ENCODE measurements at places on chromosomes 4 and X.
A peak's percentile ranks its signal among the peaks of the same experiment; 100 is the strongest.

GRCh38 chr4:137707102-137707620 is 174.9 kb upstream of the PCDH18 start:
- no peaks in the 10 kb centered on the region for H3K36me3 ChIP-seq
- DNase-seq = no peak
- no peak overlapping the region for H3K27ac ChIP-seq
- H3K4me1 ChIP-seq = no peaks in the 10 kb centered on the region

GRCh38 chrX:68146054-68146453 is 287.2 kb downstream of the OPHN1 start:
- H3K27me3 ChIP-seq = no peaks in the 10 kb centered on the region
- no peak for DNase-seq
- H3K36me3 ChIP-seq = no peaks in the 10 kb centered on the region
- H3K4me1 ChIP-seq = peaks cover 6% of the 10 kb centered on the region
- no peak overlapping the region for H3K4me3 ChIP-seq

GRCh38 chr4:186201535-186202230 is 10.3 kb downstream of the CYP4V2 start:
- no peaks in the 10 kb centered on the region for H3K27me3 ChIP-seq
- DNase-seq = peak; percentile 29
- H3K4me3 ChIP-seq = no peak overlapping the region
- H3K27ac ChIP-seq = no peak overlapping the region
- H3K4me1 ChIP-seq = peaks cover 8% of the 10 kb centered on the region
- peaks cover 6% of the 10 kb centered on the region for H3K36me3 ChIP-seq

DNA sequence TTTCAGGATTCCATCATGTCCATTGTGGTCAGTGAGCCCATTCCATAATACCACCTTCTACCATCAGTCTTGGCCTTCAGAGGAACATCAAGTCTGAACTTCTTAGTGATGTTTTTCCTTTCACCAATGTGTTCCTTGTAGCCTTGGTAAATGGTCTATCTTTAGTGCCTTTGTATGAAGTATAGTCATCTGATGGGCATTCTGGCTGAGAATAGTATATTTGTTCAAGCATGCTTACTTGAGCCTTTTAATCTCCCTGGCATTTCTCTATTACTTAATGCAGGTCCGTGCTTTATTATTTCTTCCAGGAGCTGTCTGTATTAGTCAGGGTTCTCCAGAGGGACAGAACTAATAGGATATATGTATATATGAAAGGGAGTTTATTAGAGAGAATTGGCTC is 99.7 kb downstream of the TLL1 start:
- H3K36me3 ChIP-seq = no peaks in the 10 kb centered on the region
- H3K27me3 ChIP-seq = no peaks in the 10 kb centered on the region
- no peak overlapping the region for H3K27ac ChIP-seq
- no peak overlapping the region for H3K4me3 ChIP-seq
- DNase-seq = no peak

- H3K4me1 ChIP-seq = no peaks in the 10 kb centered on the region
- no peaks in the 10 kb centered on the region for H3K36me3 ChIP-seq
- no peak overlapping the region for H3K4me3 ChIP-seq
- peaks cover 13% of the 10 kb centered on the region for H3K27me3 ChIP-seq
- no peak for DNase-seq
These were observed 780 bp downstream of the SLC6A8 start for GRCh38 chrX:153688506-153688905.

DNA sequence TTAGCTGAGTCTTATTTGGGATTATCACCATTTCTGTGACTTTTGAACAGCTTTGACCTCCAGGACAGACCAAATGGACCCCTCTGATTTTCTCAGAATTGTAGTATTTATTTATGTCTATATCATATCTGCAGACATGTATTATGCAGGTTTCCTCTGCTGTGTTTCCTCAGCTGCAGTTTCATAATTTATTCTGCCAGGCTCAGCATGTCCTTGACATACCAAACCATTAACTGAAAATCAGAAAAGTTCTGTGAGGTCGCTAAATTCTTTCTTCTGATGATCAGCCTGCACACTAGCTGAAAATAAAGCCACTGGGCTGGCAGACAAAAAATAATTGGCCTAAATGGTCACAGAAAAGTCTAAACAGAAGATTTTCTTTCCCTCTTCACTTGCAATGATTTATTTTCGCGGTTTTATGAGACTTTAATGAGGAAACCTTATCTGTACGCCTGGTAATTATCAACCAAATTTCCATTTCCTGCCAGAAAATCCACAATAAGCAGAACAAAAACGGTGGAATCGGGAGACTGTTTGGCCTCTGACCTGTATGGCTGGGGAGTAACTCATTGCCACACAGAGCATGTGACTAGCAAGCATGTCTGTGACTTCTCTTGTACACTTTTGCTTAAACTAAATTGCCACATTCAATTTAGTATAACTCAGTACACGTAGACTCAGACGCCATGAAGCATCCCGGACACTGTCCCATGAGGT is 150.9 kb downstream of the ENPP6 start:
- peaks cover 3% of the 10 kb centered on the region for H3K27me3 ChIP-seq
- no peak overlapping the region for H3K27ac ChIP-seq
- no peak overlapping the region for H3K4me3 ChIP-seq
- no peaks in the 10 kb centered on the region for H3K36me3 ChIP-seq

DNA sequence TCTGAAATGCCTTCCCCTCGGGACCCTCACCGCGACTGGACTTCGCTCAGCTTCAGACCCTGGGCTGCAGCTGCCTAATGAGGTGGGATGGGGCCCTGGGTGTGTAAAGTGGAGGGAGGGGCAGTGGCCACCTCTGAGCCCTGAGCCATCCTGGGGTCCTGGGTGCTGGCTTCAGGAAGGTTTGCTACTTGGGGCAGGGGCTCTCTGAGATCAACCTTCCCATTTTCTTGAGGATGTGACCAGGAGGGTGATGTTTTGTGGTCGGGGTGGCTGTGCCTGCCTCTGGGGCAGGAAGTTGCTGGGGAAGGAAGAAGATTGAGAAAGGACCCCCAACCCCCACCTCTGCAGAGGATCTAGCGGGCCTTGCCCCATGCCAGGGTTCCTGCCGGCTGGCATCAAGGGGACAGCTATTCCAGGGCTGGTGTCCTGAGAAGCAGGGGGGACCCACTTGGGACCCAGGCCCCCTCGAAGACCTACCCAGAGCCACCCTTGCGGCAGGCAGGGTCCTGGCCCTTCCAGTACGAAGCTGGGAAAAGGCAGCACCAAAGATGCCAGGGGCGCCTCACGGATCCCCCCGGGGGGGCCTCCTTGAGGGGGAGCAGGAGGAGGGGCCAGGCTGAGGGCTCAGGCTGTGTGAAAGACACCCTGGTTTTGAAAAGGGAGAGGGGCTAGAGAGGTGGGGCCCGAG is 6.5 kb downstream of the SH3BP2 start:
- H3K4me1 ChIP-seq = peaks cover 36% of the 10 kb centered on the region
- peak overlapping the region; percentile 90 for H3K4me3 ChIP-seq
- DNase-seq = no peak

DNA sequence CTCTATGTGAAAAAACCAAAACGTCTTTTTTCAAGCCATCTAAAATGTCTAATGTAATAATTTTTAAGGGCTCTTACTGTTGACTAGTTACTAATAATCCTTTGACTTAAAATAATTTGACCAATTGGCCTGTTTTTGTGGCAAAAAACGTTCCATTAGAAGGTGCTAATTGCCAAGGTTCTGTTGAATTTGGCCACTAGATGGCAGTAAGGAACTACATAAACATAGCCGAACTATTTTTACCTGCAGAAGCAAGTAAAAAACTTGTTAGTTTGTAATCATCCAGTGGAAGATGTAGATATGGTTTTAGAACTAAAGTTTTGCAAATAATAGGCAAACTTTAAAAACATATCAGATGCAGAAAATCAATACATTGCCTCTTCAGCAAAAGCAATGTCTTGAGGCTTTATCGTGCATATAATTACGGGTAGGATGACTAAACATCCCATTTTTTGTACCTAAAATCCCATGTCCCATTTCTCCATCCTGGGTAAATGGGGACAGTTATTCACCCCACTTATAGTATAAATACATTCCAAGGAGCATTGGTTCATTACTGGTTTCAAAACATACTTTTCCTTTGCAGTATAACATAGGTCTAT is 57.6 kb downstream of the PROM1 start:
- H3K36me3 ChIP-seq = no peaks in the 10 kb centered on the region
- no peak for DNase-seq
- H3K27me3 ChIP-seq = peaks cover 10% of the 10 kb centered on the region
- H3K4me1 ChIP-seq = peaks cover 2% of the 10 kb centered on the region
- H3K4me3 ChIP-seq = no peak overlapping the region
- H3K27ac ChIP-seq = no peak overlapping the region

DNA sequence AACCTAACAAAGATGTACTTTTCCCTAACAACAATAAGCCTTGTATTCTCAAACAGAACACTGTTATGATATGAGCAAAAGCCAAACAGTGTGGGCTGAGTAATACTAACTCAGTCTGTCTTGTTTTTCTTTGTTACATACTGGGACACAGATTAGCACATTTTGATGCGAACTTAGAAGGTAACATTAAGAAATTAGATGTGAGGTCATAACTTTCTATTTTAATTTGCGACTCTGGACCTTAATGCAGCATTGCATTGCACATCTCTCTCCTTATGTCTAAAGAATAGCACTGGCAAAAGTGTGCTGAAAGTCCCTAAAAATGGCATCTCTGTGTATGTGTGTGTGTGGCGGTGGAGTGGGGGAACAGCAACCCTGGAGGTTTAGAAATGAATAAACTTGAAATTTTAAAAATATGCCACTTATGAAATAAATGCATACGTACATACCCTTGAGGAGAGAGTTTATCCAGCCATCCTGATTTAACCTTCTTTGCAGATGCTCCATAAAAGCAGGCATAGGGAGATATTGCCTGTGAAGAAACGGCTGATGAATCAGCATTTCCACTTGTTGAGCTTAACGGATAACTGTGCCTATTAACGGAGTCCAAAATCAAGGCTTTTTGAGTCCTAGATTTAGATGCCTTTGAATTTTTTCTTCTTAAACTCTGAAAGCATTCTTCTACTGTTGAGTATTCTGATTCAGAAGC is 34.2 kb downstream of the ARAP2 start:
- DNase-seq = no peak
- peak overlapping the region; percentile 39 for H3K4me3 ChIP-seq
- peaks cover 51% of the 10 kb centered on the region for H3K36me3 ChIP-seq
- H3K4me1 ChIP-seq = peaks cover 37% of the 10 kb centered on the region

DNA sequence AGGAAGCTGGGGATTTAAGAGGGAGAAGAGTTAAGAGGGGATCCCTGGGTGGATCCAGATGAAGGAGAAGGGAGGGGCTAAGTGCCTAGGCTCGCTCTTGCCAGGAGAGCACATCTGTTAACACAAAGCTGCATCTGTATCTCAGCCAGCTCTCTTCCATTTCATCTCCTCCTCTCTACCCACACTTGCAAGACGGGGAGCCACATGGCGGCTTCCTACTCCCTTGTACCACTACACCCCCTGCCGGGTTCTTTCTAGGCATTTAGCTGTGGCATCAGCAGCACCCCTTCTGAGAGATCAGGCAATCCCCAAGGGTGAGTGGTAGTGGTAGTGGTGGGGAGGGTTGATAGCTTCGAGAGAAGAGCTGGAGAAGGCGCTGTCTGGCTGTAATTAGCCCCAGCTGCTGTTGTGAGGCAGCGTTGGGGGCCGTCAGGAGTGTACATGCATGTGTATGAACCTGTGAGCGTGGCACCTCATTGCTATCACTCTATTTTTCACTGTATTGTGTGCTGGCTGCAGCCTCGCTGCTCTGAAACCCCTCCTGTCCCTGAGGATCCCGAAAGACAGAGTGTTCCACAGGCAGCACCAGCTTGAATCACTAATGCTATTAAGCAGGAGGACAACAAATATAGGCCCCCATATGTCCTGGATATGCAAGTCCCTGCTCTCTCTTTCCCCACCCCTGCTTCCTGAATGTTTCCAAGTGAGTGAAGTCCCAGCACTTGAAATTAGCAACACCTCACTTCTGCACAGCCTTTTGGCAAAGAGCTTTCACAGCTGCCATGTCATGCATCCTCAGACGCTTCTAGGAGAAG is 73.7 kb downstream of the RTL9 start:
- H3K27me3 ChIP-seq = peaks cover 4% of the 10 kb centered on the region
- no peaks in the 10 kb centered on the region for H3K4me1 ChIP-seq
- H3K4me3 ChIP-seq = no peak overlapping the region
- H3K27ac ChIP-seq = no peak overlapping the region
- DNase-seq = no peak

- peaks cover 10% of the 10 kb centered on the region for H3K27me3 ChIP-seq
- no peak for DNase-seq
- peaks cover 2% of the 10 kb centered on the region for H3K4me1 ChIP-seq
- H3K27ac ChIP-seq = no peak overlapping the region
- H3K36me3 ChIP-seq = no peaks in the 10 kb centered on the region
- H3K4me3 ChIP-seq = no peak overlapping the region
These were observed 60.4 kb downstream of the SHROOM2 start for GRCh38 chrX:9846631-9847030.

DNA sequence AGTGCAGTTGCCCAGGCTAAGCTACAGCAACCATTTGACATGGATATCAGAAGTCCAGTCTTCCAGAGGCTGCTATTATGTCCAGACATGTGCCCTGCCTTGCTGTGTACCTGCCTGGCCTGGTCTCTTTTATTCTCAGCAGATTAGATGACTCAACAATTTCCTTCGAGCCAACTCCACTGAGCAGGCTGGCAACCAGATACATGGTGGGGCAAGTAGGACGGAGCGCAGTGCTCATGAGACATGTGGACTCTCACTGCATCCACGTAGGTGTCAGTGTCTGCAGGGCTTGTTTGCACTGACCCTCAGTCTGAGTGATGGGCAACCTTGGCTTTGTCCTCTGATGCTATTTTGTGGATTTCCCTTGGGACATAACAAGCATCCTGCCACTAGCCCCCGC is 7.2 kb upstream of the MAGEA11 start:
- peaks cover 2% of the 10 kb centered on the region for H3K27me3 ChIP-seq
- H3K4me3 ChIP-seq = no peak overlapping the region
- H3K36me3 ChIP-seq = no peaks in the 10 kb centered on the region
- no peak overlapping the region for H3K27ac ChIP-seq

DNA sequence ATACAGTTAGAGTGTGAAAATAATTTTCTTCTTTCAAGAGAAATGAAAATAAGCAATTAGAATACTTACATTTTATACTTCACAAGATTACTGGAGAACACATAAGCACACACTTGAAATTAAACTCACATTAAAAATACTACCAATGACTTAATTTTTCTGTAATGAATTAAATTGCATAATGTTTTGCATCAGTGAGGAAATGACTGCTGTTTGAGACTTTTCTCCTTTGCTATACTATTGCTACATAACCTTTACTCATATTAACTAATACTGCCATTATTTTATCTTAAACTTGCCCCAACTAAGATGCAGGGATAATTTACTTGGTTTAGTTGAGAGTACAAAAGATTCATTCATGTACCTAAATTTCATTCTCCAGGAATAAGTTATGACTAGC is 590.9 kb downstream of the ARAP2 start:
- no peaks in the 10 kb centered on the region for H3K27me3 ChIP-seq
- no peak overlapping the region for H3K4me3 ChIP-seq
- H3K4me1 ChIP-seq = no peaks in the 10 kb centered on the region
- no peak for DNase-seq
- H3K36me3 ChIP-seq = no peaks in the 10 kb centered on the region

GRCh38 chrX:16138108-16138427 is 14.7 kb downstream of the GRPR start:
- H3K4me1 ChIP-seq = no peaks in the 10 kb centered on the region
- H3K36me3 ChIP-seq = no peaks in the 10 kb centered on the region
- peaks cover 6% of the 10 kb centered on the region for H3K27me3 ChIP-seq
- DNase-seq = no peak
- no peak overlapping the region for H3K4me3 ChIP-seq
- H3K27ac ChIP-seq = no peak overlapping the region

Measured in T-helper 2 cell treated with Interferon-gamma antibody and Interleukin-4, amounts not matched to agents 5 μg/mL and 100 μg/mL, for 36 hours (primary cell).